ENCODE measurements at places on chromosomes 7 and 10.
A peak's percentile ranks its signal among the peaks of the same experiment; 100 is the strongest.

DNA sequence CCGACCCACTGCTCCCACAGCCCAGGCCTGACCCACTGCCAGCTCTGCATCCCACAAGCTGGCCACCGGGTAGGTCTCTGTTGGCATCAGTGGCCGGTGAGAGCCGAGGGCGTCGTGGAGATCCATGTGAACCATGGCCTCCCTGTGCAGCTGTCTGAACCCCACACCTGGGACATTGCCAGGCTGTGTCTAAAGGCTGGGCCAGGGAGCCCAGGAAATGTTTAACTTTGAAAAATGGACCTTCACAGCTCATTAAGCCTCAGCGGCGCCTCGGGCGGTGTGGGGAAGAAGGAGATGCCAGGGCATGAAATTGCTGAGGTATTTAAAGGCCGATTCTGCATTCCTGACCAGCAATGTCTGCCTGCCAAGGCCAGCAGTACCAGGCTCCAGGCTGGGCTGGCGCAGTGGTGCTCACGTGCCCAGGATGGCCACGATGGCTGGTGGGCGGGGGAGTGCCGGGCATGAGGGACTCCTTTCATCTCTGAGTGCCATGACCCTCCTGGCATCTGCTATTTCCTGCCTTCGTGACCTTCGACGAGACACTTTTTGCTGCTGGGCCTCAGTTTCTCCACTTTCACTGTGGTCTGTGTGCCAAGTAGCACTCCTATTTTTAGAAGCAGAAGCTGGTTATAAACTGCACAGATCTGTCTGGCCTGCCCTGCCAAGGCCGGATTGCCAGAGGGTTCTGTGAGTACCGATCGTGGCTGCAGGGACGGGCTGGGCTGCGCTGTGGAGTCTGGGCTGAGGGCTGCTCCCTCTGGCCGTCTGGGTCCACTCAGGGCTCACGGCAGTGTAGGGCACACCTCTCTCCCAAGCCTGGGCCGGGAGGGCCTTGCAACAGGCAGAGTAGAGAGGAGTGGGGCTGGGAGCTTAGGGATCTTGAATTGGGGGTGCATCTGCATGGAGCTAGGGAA, 21.8 kb downstream of the ELFN1 start:
- DNase-seq = no peak

GRCh38 chr10:94042001-94042833, 48.5 kb downstream of the PLCE1 start:
- DNase-seq = peak; percentile 36

DNA sequence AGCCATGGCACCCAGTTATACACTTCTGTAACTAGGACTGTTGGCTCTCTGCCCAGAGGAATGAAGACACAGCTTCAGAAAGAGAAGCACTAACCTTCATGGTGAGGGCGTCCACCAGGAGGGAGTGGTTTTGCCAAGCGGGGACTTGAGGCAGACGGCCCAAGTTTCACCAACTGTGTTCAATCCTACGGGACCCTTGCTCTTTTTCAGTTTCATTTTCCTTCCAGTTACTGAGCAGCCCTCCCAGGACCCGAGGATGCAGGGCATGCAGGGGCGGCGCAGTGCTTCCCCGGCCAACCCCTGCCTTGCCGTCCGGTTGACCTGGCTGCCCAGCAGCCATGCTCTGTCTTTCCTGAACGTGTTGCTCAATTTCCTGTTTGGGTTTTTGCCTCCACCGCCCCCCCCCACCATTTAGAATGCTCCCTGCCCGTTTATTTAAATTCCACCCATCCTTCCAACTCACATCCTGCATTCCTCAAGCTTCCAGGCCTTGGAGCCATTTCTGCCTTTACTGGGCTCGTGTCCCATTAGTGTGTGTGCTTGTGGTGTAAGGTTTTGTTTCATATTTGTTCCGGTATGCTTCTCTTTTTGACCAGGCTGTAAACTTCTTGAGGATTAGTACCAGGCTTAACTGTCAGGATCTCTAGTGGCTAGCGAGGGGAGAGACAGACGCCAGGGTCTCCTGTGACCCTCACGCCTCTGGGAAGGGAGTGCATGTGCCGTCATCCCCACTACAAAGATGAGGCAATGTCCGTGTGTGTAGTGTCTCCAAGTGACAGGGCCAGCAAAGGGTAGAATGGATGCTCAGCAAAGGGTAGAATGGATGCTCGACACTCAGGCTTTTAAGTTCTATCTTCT, 31.6 kb downstream of the IL15RA start:
- peak; percentile 80 for DNase-seq

- no peak for DNase-seq
Observed at GRCh38 chr7:64551375-64552142, 11.3 kb downstream of the ZNF680 start.

DNA sequence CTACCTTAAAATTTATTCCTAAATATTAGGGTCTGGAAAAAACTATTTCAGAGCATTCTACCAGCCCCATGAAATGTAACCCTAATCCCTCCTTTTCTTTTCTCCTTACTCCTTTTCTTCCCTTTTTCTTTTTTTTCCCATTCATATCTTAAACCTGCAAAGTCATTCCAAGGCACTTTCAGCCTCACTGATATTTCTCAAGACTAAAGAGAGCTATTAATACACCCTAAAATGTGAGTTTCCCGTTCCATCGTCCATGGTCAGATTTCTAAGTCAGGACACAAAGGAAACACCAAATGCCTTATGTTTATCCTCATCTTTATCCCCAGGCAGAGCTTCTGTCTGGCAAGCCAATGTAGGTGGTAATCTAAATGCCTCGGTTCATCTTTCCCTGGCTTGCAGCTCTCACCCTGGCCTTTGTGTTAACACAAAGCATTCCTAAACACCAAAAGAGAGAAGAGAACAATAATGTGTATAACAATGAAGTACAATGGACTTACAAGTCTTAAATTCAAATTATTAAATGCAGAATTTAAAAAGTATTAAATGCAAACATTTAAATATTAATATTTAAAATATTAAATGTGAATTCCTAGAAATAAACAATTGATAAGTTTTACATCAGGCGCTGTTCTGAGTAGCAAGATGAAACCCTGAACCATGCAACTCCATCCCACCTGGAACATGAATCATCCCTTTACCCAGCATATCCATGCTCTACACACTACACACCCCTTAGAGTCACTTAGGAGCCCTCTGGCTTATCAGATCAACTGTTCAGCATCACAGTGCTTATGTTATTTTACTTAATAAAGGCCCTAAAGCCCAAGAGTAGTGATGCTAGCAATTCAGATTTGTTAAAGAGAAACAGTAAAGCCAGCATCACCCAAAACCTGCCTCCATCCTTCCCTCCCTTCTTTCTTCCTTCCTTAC, 26.8 kb downstream of the MICU1 start:
- no peak for DNase-seq

DNA sequence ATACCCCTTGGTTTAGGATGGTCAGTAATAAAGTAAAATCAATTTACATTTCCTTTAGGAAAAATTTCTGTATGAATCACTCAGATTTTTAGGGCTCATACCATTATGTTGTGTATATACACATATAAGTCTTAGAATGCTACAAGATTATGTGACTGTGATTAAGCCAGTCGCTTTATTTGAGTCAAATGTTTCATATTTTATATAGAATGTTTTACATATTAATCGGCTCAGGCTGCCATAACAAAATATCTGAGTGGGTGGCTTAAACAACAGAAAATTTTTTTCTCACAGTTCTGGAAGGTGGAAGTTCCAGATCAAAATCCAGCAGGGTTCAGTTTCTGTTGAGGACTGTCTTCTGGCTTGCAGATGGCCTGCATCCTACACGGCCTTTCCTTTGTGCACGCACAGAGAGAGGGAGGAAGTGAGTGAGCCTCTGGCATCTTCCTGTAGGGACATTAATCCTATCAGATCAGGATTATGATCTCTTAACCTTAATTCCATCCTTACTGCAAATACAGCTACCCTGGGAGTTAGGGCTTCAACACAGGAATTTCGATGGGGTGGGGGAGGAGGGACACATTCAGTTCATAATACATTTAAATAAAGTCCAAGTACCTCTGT, 198.0 kb downstream of the PHF14 start:
- DNase-seq = no peak

DNA sequence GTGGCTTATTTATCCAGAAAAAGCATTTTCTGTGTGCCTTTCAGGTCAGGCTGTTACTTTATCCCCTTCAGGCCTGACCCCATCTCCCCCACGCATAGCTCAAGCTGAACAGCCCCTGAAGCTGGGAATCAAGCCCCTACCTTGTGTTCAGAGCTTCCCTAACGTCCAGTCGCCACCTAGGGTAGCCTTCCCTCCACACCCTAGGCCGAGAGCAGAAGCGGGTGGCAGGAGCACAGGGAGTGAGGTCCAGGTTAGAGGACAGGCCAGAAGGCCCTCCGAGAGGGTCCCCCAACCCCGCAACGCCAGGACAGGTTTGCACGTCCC, 479 bp upstream of the SEMA4G start:
- DNase-seq = no peak

GRCh38 chr7:70657571-70657970, 474.4 kb upstream of the GALNT17 start:
- DNase-seq = no peak

GRCh38 chr7:144818511-144818910, 17.3 kb downstream of the TPK1 start:
- DNase-seq = no peak

DNA sequence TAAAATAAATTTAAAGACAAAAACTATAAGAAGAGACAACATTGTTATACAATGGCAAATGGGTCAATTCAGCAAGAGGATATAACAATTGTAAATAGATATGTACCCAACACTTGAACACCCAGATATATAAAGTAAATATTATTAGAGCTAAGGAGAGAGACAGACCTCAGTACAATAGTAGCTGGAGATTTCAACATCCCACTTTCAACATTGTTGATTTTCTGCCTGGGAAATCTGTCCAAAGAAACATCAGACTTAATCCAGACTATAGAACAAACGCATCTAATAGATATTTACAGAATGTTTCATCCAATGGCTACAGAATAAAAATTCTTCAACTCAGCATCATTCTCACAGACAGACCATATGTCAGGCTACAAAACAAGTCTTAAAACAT, 256.1 kb downstream of the GRM8 start:
- DNase-seq = no peak

DNA sequence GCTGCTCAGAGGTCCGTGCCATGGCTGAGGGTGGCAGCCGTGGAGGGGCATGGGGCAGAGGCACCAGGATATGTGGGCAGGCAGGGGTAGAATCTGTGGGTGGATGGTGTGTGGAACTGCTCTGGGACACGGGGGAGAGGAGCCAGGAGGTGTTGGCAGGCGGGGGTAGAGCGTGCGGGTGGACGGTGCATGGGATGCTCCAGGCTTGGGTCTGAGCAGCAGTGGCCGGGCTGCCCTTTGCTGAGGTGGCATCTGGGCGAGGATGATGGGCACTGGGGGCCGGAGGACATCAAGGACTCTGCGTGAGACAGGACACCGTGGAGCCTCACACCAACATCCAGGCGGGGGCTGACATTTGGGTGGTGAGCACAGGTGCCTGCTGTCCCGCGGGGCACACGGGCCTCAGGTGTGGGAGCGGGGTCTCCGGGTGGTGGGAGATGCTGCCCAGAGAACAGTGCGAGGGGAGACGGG, 46.2 kb downstream of the JAKMIP3 start:
- no peak for DNase-seq

DNA sequence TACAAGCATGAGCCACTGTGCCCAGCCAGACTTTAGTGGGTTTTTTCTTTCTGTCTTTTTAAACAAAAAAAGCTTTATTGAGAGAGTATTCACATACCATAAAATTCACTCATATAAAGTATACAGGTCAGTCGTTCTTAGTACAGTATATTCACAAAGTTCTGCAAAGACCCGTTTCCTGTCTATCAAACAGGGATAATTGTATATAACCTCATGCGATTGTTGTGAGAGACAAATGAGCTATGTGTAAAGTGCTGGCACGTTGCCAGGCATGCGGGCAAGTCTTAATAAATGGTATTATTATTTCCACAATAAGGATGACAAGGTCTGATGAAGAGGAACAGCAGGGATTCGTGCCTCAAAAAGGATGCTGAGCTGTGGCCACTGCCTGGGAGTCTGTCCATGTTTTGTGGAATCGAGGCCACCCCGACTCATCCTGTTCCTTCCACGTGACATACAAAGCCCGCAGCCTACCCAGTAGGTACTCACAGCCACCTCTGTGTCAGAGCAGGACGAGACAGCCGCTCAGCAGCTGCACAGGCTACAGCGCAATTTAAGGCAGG, 51.6 kb downstream of the SMKR1 start:
- DNase-seq = peak; percentile 24

DNA sequence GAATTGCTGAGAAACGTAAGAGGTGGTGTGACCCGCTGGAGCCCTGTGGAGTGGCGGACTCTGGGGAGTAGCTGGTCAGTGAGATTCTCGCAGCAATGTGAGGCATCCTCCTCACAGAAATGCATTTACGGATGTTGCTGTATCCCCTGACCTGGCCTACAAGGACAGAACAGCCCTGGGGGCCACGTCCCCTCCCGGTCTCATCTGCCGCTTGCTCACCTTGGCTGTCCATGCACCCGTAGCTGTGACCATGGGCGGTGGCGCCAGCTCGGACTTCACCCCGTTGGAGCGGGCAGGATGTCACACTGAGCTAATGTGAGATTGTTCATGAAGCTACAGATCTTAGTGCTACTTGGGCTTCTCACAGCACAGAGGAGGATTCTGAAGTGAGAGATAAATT, 193.8 kb downstream of the EBF3 start:
- DNase-seq = no peak

DNA sequence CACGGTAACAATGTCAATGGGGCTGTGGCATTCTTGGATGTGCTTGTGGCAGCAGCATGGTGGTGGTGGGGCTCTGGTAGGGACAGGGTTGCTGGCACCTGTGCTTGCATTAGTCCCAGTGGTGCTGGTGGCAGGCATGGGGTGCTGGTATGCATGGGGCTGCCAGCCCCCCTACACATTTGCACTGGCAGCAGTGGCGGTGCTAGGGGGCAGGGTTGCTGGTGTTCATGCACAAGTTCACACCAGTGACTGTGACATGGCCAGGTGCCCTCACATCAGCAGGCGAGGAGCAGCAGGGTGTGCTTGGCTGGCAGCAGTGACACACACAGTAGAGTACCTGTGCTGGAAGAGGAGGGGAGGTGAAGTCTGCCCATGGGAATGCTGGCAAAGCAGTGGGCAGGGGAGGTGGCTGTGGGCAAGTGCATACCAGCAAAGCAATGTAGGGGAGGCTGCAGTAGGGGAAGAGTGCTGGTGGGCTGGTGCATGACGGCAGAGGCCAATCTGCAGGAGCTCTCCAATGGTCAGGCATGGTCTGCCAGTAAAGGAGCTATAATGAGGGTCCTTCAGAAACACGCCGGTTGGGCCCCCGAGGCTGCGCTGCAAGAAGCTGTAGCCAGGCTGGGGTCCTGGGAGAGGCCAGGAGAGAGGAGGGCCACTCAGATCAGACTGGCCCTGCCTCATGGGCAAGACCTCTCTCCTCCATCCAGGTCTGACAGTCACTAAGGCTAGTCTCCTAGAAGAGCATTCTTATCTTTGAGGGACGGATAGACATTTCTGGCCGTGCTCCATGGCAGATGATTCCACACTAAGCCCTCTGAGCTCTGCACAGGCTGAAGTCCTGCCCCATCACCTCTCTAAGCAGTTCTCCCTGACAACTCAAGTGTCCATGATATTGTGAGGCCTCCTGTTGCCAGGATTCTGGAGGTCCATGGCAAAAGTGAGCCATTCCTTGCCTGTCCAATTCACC, 406.4 kb downstream of the SEMA3D start:
- DNase-seq = no peak

- DNase-seq = no peak
Observed at GRCh38 chr10:86862786-86863483, 94.5 kb downstream of the MMRN2 start.

- no peak for DNase-seq
Observed at GRCh38 chr10:83195021-83195420, 944.3 kb upstream of the GHITM start.

GRCh38 chr10:131090761-131091661, 220.5 kb downstream of the TCERG1L start:
- DNase-seq = no peak

Measured in skeletal muscle cell (primary cell).